ENCODE measurements at places on chromosomes 3 and 15.

GRCh38 chr3:194686816-194687637 lies 1.3 kb downstream of the FAM43A start:
- no peak for DNase-seq

- no peak for DNase-seq
Measured at GRCh38 chr3:184952671-184953070, 140.7 kb downstream of the VPS8 start.

GRCh38 chr3:132231633-132232032 lies 85.6 kb upstream of the ACP3 start:
- no peak for DNase-seq

DNA sequence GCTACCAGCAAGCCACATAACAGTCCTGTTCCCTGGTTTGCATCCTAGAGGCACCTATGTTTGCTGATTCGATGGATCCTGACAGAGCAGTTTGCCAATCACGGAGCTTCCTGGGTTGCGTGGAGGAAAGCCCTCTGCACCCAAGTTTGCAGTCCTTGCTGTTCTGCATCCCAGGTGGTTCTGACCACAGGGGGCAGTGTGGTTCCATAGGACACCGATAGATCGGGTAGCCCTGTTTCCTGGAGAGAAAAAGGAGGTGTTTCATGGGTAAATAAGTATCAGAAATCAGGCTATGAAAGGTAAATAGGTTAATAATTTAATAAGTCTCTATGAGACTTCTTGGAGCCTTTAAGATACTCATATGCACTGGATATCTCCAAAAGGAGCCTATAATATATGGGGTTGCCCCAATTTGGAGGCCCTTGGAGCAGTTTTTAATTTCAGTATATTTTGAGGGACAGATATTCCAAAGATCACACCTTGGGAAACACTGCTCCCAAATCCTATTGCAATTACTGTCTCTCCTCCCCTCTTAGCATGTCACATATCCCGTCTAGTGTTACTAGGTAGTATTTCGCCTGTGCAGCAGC lies 194.6 kb upstream of the TPM1 start:
- DNase-seq = peak; percentile 50

- DNase-seq = no peak
Measured at GRCh38 chr3:129412542-129413198, 15.8 kb downstream of the EFCAB12 start.

- DNase-seq = no peak
Measured at GRCh38 chr3:139378587-139379241, 10.7 kb downstream of the COPB2 start.

DNA sequence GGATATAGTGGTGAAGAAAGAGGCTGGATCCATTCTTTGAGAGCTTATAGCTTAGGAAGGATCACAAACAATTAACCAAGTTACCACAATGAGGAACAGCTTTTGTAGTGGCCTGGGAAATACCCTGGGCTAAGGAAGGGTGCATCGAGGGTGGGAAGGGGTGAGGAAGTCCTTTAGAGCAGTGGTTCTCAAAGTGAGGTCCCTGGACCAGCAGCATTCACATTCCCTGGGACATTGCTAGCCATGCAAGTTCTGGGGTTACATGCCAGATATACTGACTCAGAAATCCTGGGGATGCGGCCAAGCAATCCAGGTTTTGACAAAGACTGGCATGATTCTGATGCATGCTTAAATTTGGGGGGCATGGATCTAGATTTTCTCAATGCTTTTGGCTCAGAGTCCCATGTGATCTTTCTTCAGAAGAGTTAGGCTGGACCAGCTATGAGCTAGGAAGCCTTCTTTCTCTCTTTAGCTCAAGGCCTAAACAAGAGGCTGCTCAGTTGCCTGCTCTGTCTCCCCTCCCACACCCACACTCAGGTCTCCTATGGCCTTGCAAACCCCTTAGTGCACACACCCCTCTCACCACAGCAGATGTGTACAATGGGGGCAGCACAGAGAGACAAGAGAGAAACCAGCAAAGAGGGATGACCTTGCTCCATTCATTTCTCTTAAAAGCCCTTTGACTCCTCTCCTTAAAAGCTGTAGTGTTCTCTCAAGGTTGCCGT lies 1.8 kb upstream of the CCR1 start:
- no peak for DNase-seq

- no peak for DNase-seq
Measured at GRCh38 chr15:76108021-76108723, 48.4 kb downstream of the TMEM266 start.

DNA sequence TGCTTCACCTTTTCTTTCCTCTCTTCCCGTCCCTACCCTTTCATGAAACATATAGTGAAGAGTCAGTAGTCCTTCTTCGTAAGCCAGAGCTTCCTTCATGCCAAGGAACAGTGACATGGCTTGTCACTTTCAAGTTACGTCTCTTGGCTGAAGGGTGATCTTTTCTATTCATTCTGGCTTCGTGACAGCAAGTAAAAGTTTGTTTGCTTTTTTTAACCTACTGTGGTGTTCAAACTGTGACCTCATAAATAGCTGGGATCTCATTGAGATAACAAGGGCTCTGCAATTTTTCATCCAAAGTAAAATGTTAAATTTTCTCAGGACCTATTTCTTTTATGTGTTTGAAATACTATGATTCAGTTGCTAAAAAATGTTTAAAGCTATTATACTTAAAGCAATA lies 10.5 kb downstream of the CDIN1 start:
- DNase-seq = no peak

- no peak for DNase-seq
Measured at GRCh38 chr3:58696093-58696492, 29.5 kb upstream of the FAM3D start.

GRCh38 chr3:74442683-74443082 lies 171.8 kb downstream of the CNTN3 start:
- no peak for DNase-seq

GRCh38 chr15:42171122-42171521 lies 14.7 kb upstream of the PLA2G4F start:
- no peak for DNase-seq

DNA sequence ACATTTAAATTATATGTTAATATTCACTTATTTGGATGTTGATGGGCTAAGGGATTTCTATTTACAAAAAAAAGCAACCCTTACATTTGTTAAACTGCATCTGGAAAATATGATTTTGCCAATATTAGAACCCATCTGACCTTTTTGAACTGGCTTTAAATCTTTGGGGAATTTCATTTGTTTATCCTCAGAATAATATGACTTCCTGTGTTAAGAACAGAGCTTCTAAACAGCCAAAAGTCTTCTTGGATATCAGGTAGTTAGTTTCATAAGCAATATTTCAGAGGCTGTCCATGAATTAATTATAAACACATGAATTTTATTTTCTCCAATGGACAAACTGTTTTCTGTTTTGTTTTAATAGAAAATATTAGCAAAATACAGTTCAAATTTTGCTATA lies 301.9 kb upstream of the AGTR1 start:
- DNase-seq = no peak

DNA sequence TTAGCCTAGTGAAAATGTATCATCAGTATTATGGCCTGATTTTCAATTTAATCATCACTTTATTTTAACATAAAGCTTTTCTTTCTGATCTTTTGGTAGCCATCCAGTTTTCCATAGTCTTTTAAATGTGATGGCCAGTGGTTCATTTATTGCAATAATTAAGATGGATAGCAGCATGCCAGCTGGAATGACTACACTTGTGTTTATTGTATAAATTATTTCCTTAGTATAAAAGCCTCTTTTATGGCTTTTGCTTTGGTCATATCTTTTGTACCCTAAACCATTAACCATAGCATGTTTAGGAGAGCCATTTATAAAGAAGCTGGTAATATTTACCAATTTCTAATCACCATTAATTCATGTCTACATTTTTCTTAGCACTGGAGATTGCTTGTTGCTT lies 31.7 kb downstream of the ALCAM start:
- no peak for DNase-seq

DNA sequence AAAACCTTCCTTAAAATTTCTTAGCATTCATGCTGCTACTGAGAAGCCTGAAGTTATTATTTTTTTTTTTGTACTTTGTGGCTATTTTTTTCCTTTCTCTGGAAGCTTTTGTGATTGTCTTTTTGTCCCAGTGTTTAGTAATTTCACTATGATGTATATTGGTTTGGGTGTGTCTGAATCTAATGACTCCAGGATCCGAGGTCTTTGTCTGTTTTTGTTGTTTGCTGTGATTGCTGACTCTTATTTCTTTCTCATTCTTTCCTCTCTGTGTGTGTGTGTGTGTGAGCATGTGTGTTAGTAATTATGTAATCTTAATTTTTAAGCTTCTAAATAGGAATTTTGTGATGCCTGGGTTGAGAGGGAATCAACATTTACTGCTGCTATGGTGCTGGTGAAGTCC lies 152.0 kb downstream of the RAP2B start:
- DNase-seq = no peak

- no peak for DNase-seq
Measured at GRCh38 chr3:19945534-19945933, 1.4 kb upstream of the RAB5A start.

DNA sequence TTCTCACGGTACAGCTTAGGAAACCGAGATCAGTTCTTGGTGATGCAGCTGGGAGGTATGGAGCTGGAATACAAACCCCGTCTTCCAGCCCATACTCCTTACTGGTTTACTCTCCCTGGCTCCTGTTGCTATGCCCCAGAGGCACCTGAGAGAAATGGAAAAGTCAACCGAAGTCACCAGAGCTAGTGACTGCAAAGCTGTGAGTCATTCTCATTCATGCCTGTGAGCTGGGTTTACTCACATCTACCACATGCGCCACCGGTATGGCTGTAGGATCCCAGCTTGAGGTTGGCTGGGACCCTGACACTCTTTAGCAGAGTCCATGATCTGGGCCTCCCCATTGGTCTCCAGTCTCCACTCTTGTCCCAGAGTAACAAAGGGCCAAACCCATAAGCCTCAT lies 111.5 kb upstream of the ETV5 start:
- DNase-seq = peak; percentile 47

- no peak for DNase-seq
Measured at GRCh38 chr3:114060906-114061655, 4.5 kb downstream of the QTRT2 start.

- DNase-seq = peak; percentile 12
Measured at GRCh38 chr15:63668601-63669000, 71.4 kb downstream of the FBXL22 start.

DNA sequence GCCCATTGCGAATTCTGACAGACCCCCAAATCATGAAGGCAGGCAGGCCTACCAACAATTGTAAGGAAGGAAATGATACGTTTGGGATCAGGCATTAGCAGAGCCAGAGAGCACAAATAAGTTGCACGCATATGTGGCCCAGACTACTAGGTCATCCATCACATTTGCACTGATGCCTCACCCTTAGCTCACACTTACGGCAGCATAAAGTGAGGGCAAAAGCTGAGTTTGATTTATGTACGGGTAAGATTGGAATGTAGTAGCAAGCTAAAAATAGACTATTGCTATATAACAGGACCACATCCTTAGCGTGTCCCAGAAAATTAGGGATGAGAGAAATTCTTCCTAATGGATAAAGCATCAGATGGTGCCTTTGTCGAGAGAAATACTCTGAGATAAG lies 58.6 kb downstream of the QTRT2 start:
- no peak for DNase-seq

DNA sequence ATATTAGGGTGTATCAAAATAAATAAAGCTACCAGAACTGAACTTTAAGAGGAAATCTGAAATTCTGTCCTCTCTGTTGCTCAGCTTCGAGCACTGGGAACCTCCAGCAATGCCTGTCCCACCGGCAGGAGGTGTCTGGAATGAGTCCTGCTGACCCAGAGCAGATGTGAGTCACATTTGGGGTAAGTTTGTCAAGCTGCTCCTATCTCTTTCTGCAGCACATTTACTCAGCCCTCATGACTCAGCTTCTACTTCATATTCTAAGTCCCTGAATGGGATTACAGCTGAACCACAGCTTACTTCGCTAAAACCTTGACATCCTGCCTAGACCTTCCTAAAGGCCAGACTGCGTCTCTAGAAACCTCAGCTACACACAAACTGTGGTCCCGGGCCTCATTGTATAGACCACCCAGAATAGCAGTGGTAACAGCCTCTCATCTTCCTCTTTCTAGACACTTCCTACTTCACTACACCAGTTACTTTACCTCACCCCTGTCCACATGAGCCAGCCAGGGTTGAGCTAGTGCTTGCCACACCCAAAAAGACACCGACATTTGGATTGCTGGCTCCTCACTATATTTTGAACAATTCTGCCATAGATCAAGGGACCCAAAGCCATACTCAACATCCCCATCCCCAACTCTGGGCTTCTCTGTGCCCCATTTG lies 109.6 kb upstream of the TMCO5A start:
- DNase-seq = no peak

- DNase-seq = peak; percentile 6
Measured at GRCh38 chr15:63015618-63016017, 26.9 kb upstream of the TPM1 start.

DNA sequence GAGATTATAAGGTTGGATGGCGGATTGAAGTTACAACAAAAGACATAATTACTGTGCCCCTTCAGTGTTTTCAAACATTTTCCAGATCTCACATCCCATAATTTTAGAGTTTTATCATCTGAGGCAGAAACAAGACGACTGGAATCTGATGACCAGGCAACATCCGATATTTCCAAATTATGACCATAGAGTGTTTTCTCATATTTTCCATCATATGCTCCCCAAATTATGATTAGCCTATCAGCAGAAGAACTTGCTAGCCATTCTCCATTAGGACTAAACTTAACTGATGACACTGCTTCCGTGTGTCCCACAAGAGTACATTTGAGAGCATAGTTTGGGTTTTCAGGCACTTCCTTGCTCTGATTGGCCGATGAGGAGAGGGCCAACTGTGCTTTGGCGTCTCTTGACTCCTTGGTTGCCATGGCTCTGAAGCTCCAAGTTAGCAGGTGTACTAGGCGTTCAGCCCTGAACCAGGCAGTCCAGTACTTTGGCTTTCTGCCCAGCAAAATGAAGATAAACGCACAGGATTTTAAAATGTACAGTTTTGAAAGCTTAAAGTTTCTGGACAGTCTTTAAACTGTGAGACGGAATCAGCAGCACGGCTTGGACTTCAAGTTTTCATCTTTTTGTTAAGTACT lies 638 bp downstream of the WDR5B start:
- peak; percentile 56 for DNase-seq

- no peak for DNase-seq
Measured at GRCh38 chr3:117914540-117915100, 1120.0 kb downstream of the IGSF11 start.

- DNase-seq = no peak
Measured at GRCh38 chr3:22612927-22613326, 590.2 kb upstream of the UBE2E2 start.

DNA sequence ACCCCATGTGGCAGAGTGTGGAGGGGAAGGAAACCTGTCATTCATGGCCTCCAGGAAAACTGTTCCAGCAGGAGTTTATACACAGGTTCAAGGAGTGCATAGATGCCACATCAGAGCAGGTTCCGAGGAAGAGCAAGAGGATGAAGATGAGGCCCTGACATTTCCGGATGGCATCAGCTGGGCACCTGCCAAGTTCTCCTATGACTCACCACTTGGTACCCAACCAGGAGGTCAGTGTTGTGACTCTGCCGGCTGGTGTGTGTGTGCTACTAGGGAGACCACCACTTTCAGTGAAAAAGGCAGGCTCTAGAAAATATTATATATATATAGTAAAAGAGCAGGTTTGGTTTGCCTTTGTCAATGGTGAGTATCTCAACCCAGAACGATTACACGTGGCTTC lies 69.3 kb downstream of the NTRK3 start:
- DNase-seq = no peak

- no peak for DNase-seq
Measured at GRCh38 chr3:180188512-180189309, 152.0 kb upstream of the PEX5L start.

- DNase-seq = no peak
Measured at GRCh38 chr15:91522605-91523332, 330.7 kb upstream of the SLCO3A1 start.

- no peak for DNase-seq
Measured at GRCh38 chr3:149018247-149018646, 26.9 kb downstream of the GYG1 start.

GRCh38 chr3:45109771-45110508 lies 36.2 kb downstream of the CDCP1 start:
- DNase-seq = peak; percentile 68
